Esophagus mucosa (tissue), 1 donor: ENCODE measurements at places on chromosomes 2 and 18. TPM values are rescaled to one million over a fixed set of nuclear protein-coding genes. Genes with fewer than 3 reads are reported as not detected.

DNA sequence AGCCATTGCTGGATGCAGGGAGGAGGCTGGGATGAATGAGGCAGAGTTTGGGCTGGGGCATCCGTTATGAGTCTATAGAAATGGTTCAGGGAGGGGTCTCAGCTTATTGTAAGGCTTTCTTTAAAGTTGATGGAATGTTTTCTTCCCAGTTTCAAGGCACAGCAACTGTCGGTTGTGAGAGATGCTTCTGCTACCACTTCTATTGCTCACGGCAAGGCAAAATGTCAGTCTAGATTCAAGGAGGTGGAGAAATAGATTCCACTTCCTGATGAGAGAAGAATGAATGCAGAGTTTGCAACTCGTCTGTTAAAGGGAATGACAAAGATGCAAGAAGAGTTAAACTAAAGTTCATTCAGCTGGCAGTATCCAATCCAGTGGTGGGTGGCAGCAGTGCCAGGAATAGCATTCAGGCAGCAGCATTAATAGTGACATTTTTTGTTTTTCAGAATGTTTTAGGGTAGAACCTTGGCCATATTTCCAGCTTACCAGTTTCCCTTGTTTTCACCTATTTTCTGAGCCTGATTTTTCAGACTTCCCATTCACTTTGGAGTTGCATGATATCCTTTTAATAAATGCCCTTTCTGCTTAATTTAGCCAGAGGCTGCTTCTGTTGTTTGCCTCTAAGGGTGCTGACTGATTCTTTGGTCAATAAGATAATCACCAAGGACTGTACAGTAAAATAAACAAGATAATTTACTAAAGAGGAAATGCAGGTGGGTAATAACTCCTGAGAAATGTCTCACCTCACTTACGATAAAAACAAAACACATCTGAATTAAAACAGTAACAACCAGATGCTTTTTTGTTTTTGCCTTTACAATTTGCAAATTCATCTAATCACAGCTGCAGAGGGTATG is 138.4 kb downstream of the RPIA start:
- no peak for ATAC-seq

GRCh38 chr2:76506538-76506937 is 795.8 kb upstream of the GCFC2 start:
- no peak for ATAC-seq

DNA sequence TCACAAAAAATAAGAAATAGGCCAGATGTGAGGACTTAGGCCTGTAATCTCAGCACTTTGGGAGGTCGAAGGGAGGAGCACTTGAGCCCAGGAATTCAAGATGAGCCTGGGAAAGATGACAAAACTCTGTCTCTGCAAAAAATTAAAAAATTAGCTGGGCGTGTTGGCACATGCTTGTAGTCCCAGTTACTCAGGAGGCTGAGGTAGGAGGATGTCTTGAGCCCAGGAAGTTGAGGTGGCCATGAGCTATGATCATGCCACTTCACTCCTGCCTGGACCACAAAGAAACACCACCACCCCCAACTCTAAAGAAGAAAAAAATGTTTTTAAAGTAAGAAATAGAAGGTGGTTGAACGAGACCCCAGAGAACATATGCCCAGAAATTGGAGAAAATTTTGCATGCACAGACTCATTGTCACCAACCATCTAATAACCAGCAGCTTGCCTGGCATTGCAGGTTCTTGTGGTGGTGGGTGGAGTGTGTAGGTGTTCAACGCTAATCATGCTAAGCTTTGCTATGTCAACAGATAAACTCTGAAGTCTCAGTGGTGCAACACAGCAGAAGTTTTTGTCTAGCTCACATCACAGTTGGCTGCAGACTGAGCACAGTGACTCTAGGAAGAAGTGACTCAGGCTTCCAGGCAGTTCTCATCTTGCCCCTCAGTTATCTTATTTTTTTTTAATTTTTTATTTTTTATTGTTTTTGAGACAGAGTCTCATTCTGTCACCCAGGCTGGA is 18.6 kb downstream of the ARL4C start:
- ATAC-seq = peak; percentile 81

The MAPK4 gene
- total RNA-seq = 0.12 TPM

The GBX2 gene
- total RNA-seq = not detected

The STARD6 gene
- total RNA-seq = not detected

The IL36RN gene
- total RNA-seq = 64.1 TPM
